ENCODE measurements at places on chromosomes 2 and 18. TPM values are rescaled to one million over a fixed set of nuclear protein-coding genes. Genes with fewer than 3 reads are reported as not detected.

FEV gene
- not detected for total RNA-seq

POTEI gene
- total RNA-seq = not detected

LYG2 gene
- not detected for total RNA-seq

LYPD6 gene
- total RNA-seq = 0.06 TPM

UGT1A10 gene
- 0.26 TPM for total RNA-seq
